ENCODE measurements at places on chromosomes 11 and 22.
A peak's percentile ranks its signal among the peaks of the same experiment; 100 is the strongest.

DNA sequence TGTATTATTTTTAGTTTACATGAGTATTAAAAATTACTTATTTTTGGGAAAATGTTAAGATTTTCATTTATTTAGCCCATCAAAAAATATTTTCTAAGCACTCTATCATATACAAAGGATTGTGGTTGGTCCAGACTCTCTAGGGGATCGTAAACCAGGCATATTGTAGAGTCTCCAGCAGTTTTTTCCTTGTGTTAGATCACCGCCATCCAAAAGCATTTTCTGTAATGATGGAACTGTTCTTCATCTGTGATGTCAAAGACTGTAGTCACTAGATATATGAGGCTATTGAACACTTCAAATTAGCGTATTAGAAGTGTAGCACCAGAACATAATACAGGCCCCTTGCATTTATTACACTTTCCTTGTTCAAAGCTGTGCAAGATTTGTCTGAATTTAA is 154.9 kb downstream of the SBF2 start:
- no peak for DNase-seq

DNA sequence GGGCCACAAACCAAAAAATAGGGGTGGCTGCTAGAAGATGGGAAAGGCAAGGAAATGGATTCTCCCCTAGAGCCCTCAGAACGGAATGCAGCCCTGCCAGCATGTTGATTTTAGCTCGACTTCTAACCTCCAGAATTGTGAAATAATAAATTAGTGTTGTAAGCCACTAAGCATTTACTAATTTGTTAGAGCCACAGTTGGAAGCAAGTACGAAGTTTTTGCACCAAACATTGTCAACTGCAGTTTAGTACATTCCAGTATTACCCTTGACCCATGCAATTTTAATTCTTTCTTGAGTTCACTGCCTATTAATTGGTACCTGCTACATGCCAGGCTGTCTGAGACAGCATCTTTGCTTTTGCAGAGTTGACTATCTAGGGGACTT is 32.2 kb downstream of the PARVA start:
- no peak for DNase-seq

DNA sequence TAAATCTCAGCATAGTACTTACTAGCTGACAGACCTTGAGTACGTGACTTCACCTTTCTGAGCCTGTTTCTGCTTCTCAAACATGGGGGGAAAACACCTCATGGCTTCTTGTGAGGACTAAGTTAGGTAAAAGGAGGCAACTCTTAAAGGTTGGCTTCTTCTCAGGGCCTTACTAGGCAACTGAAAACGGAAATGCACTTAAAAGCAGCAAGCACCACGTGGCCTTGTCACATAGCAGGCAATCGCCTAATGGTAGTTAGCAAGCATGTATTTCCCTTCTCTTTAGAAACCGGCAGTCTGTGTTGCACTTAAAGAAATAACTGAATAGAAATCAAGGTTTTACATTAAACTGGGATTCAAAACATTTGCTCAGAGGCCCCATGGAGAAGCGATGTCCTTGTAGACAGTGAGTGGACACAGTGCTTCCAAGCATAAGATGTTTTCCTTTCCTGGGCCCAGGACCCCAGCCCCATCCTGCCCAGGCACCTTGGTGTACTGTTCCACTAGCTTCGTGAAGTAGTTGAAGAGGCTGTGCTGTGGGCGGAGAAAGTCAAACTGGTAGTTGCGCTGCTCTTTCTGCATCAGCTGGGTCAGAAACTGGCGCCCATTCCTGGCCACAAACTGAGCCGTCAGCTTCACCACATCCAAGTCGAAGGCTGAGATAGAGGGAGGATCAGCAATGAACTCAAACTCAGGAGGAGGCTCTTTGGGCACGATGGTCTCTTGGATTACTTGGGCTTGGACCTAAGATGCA is 12.1 kb downstream of the SF3A1 start:
- DNase-seq: peak; percentile 41

GRCh38 chr11:112132737-112133136 is 31.2 kb downstream of the IL18 start:
- DNase-seq: no peak

DNA sequence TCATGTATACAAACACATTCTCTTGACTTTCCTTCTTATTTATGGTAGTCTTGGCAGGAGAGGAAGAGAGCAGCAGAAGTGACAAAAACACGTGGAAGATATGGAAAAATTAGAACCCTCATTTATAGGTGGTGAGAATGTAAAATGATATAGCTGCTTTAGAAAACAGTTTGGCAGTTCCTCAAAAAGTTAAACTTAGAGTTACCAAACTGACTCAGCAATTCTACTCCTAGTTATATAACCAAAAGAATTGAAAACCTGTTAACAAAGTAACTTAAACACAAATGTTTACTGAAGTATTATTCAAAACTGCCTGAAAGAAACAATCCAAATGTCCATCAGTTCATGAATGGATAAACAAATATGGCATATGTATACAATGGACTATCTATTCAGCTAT is 16.8 kb downstream of the NUCB2 start:
- no peak for DNase-seq

- no peak for DNase-seq
Observed at GRCh38 chr11:7473717-7474116, 11.6 kb upstream of the OLFML1 start.
